ENCODE measurements at places on chromosomes 4 and X. TPM values are rescaled to one million over a fixed set of nuclear protein-coding genes. Genes with fewer than 3 reads are reported as not detected.

The PABPC4L gene
- total RNA-seq, result 2.2 TPM

The RNF212 gene
- total RNA-seq, result 6.9 TPM

GRCh38 chrX:17082831-17083230 lies 136.4 kb downstream of the REPS2 start:
- DNase-seq, result peak; percentile 22

DNA sequence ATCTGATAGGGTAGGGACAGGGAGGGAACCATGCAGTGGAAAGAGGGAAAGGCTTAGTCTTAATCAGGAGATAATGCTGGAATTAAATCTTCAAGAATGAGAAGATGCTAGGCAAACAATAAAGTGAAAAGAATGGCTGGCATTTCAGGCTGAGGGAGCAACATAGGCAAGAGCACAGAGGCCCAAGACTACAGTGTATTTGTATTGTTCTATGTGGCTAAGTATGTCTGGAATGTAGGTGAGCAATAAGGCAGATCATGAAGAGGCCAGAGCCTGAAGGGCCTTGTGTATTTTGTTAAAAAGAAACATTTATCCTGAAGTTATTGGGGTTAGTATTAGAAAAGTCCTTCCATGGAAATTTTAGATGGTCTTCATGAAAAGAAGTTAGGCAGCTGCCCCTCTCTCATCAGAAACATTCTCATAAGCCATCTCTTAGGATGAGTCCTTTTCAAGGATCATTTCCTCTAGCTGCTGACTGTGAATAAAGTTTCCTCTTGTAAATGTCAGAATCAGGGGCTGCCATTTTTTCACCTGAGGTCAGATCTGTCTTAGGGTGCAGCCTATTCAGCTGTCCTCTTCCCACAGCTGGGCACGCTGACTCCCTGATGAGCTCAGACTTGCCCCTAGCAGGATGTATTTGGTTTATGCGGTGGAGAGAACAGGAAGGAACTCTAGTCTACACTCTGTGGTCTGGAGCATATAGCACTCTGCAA lies 46.3 kb downstream of the ATP10D start:
- DNase-seq, result peak; percentile 89

DNA sequence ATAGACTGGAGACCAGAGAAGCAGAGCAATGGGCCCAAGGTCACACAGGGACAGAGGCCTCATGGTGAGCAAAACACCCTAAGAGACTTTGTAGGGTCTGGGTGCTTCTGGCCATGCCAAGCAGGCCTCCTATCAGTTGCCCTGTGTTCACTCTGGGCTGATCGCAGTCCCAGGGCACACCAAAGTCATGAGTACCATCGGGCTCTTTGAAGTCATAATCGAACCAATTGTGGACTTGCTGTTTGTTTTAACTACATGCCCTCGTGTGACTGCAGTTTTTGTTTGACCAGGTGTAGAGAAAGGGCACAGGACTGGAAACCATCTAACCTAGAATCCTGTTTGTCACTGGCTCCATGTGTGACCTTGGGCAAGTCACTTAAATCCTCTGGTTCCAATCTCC lies 172.5 kb upstream of the CPEB2 start:
- no peak for DNase-seq

DNA sequence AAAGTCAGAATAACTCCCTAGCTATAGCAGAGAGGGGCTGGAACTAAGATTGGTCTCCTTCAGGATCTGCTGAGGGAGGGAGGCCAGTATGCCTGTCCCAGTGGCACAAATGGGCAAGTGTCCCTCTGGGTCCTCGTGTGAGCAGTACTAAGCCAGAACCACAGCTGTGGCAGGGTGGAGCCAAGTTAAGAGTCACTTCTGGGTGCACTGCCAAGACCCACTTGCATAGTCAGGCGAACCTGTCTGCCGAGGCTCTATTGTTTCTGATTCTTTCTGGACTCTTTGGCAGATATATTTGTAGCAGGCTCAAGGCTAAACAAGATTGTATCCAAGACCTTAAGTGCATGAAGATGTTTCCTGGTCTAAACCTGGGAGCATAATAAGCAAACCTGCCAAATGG lies 1123.7 kb upstream of the POU3F4 start:
- DNase-seq, result no peak

The ARSD gene
- total RNA-seq, result 12.0 TPM

GRCh38 chrX:12978205-12979025 lies 3.5 kb downstream of the TMSB4X start:
- peak; percentile 84 for DNase-seq

The NDST3 gene
- total RNA-seq, result not detected

DNA sequence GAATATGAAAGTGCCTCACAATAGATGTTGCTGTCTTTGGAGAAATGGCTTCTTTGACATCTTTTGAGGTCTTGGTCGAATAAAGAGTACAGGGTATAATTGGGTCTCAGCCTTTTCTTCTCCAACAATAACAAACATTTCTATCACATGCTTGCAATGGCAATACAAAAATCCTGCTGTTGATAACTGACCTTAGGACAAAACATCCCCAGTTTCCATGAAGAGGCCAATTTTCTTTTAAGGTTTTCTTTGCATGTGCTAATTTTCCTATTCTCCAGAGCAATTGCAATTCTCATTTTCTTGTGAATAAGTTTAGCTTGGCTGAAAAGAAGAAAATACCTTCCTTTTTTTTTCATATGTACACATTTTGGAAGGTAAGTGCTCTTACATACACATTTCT lies 130.7 kb upstream of the RPS6KA6 start:
- no peak for DNase-seq

The ABCE1 gene
- 144 TPM for total RNA-seq

DNA sequence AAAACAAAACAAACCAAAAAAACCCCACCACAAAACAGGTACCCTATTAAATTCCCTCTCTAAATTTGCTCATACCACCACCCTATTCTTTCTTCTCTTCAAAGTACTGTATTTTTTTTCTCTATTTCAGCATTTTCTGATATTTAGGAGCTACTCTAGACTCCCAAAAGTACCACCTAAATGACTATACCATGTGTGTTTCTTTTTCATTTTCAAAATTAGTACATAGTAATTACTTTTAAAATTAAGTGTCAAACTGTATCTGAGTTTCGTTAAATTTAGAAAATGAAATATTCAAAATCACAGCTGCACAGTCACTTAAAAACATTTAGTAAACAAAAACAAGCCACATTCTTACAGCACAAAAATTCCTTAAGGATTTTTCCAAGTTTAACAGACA lies 161.7 kb downstream of the FBXW7 start:
- no peak for DNase-seq

DNA sequence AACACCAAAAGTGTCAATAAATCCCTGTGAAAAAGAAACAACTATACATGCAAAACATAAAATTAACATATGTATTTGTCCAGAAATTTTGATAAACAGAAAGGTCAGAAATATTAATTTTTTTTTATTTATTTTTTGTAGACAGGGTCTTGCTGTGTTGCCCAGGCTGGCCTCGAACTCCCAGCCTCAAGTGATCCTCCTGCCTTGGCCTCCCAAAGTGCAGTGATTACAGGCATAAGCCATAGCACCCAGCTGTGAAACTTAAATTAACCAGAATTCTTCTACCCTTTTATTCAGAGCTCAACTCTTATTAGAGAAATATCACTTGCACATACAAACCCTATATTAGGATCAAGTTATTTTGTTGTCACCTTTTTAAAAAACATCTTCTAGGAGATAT lies 16.2 kb downstream of the ANAPC10 start:
- no peak for DNase-seq

The TCEANC gene
- 3.9 TPM for total RNA-seq

- DNase-seq, result no peak
Observed at GRCh38 chr4:87270825-87271224, 50.4 kb upstream of the KLHL8 start.

DNA sequence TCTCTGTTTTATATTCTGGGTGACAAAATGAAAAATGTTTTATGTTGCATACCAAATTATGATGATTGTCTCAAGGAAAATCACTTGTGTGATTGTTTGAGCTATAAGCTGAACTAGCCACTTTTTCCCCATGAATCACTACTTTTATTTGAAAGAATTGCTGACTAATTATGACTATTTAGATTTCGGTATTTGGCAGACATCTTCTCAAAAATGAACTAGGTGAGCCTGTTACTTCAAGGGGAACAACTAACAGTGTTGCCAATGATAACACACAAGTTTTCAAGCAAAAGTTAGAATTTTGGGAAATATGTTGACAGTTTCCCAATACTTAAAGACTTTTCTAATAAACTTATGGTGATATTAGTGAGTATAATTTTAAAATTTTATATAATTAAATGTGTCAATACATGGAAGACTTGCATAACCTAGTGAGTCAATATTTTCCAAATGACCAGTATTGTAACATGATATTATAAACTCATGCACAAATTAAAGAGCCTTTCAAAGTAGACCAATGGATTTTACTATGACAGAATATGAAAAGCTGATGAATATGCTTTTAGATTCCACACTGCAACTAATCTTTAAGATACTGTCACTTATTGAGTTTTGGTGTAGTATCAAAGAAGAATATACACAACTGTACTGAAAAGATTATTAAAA lies 187.7 kb upstream of the GATB start:
- peak; percentile 71 for DNase-seq

The MAGEC3 gene
- total RNA-seq, result not detected

DNA sequence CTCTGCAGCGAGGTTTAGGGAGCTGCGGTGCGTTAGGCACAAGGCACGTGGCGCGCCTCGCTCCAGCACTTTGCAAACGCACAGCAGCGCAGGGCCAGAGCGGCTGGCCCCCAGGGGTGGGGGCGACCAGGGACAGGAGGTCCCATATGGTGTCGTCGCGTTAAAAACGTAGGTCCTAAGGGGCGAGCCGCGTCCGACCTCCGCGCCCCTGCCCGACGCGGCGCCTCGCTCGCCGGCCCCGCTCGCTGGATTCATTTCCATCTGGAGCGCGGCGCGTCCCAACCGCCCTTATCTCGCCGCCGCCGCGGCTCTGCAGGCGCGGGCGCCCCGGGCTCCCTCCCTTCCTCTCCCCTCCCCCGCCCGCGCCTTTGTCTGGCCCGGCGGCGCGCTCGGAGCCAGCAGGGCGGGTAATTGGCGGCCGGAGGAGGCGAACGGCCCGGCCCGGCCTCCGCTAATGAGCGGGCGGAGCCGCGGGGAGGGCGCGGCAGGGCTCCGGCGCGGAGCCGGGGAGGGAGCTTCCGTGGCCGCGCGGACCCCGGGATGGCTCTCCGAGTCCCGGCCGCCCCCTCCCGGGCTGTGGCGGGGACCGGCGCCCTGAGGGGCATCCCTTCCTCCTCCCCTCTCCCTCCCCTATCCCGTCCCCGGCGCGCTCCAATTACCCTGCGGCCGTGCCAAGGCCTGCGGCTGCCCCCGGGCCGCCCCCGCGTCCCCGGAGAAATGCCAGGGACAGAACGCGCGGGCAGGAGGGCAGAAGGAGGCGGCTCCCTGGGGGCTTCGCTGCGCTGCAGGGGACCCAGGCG lies 409.0 kb downstream of the BCOR start:
- peak; percentile 24 for DNase-seq

DNA sequence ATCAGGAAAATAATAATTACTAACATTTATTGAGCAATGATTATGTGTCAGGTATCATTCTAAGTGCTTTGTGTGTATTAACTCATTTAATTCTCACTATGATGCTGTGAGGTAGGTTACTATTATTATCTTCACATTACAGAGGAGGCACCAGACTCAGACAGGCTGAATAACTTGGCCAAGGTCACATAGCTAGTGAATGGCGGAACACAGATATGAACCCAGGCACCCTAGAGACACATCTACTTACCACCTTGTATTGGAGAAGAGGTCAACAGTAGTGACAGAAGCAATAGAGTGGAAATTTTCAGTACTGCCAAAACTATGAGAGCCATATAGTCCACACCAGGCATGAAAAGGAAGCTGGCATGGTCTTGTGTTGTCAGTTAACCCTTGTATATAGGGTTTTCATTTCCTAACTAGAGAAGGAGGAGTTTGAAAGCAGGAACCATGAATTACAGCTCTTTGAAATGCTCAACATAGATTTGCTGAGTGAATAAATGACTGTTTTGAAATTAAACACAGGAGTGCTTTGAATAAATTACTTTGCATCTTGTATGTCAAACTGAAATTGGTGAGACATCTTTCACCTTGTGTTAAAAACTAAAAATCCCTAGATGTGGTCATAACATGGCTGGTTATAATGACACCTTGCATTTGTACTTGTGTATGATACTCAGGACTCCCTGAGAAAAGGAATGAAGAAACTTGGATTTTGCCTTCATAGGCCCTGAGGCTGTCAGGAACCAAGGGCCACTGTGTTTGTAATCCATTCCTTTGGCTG lies 71.8 kb downstream of the RTL9 start:
- DNase-seq, result no peak

DNA sequence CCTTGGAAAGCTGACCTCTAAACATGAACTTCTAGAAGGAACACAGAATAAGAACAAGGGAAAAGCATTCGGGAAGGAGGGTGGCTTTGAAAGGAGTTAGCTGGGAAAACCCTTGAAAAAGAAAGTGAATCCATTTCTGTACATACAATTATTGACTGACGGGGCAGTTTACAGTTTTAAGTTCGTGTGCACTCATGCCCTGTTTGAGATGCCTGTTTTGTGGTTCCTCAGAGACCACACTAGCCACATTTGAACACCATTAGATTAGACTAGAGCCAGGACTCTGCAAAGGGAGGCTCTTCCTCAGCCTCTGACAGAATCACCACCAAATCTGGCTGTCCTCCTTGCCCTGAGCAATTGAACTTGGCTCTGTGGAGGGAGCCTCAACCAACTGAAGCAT lies 158.3 kb downstream of the PALLD start:
- DNase-seq, result no peak

The VCX2 gene
- not detected for total RNA-seq
